ENCODE measurements at places on chromosomes 5 and 9. TPM values are rescaled to one million over a fixed set of nuclear protein-coding genes. Genes with fewer than 3 reads are reported as not detected.

HRCT1 gene
- 58.7 TPM for total RNA-seq

ACOT12 gene
- not detected for total RNA-seq

NIM1K gene
- total RNA-seq: 0.34 TPM

REEP5 gene
- total RNA-seq: 81.7 TPM

GABRP gene
- total RNA-seq: not detected

MYOT gene
- 2.9 TPM for total RNA-seq

NTRK2 gene
- total RNA-seq: 5.7 TPM

TAF1L gene
- not detected for total RNA-seq

Measured in left colon (tissue), 2 donors.